Anterior cingulate cortex (tissue), 58 donors: ENCODE measurements at places on chromosomes 2 and 18.
A peak's percentile ranks its signal among the peaks of the same experiment; 100 is the strongest.

DNA sequence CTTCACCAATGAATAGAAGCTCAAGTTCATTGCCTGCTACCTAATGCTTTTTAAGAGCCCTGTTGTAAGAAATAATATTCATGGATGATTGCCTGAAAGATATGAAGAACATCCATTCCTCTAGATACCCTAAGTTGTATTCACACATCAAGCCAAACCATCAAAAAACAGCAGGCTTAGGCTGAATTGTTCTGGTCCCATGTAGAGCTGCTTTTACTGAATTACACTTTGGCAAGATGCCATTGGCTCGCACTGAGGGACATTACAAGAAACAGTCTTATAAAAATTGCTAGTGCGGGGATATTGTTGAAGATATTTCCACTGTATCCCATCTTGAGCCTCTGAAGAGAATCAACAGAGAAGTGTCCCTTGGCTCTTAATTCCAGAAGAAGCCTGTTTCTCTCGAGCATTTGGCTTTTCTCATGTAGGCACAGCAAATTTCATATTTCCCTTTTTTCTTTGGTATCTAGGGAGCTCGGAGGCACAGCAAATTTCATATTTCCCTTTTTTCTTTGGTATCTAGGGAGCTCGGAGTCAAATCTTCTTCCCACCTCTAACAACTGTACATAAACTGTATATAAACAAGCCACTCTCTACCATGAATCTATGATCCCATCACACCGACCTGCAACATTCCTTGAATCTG lies 107.5 kb downstream of the COLEC12 start:
- no peak for DNase-seq

DNA sequence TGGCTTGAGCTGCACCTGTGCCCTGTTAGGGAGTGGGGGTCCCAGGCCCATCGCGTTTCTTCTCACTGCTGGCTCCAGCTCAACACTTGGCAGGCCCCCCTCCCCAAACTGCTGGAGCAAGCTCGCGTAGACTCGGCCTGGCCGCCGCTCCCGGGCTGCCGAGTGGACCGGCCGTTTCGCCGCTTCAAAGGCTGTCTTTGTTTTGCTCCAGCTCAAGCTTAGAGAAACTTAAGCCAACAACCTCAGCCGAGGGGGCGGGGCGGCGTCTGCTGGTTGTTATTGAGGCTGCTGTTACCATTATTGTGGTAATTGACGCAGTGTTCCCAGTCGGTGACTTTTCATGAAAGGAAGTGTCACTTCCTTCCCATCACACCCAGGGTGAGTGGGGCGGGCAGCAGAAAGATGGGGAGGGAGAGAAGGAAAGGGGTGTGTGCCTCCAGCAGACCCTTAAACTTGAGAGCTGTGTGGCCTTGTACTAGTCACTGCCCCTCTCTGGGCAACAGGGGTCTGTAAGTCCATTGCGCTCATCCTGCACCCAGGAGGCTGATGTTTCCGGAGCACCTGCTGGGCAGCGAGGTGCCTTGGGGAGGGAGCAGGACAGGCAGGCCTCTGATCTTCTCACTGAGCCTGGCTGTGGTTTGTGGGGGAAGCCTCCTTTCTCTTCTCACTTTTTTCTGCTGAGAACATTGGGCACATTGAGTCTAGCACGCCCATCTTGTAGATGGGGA lies 2.1 kb downstream of the ARID5A start:
- peak; percentile 37 for DNase-seq

DNA sequence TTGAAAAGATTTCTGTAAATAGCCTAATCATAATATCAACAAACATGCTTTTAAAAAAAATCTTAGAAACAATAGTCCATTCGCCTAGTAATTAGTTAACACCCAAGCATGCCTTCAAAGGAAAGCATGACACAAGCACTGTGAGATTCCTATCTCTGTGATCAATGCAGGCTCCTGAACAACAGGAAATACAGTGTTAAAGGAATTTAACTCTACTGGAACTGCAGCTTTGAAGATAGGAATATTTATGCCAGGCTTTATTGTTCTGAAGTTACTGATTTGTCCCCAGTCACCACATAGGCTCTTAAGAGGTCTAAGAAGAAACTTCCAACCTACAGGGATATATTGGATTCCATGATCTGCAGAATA lies 15.4 kb upstream of the FAM124B start:
- no peak for DNase-seq

DNA sequence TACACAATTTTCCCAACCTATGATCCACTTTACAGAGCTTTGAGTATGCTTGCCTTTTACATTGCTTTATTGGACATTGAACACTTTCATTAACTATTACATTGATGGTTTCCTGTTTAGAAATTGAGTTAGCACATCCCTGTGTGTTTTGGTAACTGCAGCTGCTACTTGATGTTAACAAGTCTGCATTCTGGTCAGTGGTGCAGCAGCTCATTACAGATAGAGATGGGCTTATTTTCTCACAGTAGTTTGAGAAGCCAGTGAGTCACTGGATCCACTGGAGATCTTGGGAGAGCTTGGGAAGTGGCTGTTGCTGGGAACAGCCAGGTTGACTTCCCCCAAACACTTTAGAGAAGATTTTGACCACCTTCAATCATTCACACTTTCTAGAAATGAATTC lies 150.5 kb downstream of the ARHGAP15 start:
- DNase-seq, result no peak

- DNase-seq, result no peak
Measured at GRCh38 chr2:158742536-158742935, 52.6 kb upstream of the DAPL1 start.

GRCh38 chr2:33071591-33071990 lies 124.8 kb downstream of the LTBP1 start:
- no peak for DNase-seq

- no peak for DNase-seq
Measured at GRCh38 chr2:26273501-26273900, 28.8 kb downstream of the HADHB start.

DNA sequence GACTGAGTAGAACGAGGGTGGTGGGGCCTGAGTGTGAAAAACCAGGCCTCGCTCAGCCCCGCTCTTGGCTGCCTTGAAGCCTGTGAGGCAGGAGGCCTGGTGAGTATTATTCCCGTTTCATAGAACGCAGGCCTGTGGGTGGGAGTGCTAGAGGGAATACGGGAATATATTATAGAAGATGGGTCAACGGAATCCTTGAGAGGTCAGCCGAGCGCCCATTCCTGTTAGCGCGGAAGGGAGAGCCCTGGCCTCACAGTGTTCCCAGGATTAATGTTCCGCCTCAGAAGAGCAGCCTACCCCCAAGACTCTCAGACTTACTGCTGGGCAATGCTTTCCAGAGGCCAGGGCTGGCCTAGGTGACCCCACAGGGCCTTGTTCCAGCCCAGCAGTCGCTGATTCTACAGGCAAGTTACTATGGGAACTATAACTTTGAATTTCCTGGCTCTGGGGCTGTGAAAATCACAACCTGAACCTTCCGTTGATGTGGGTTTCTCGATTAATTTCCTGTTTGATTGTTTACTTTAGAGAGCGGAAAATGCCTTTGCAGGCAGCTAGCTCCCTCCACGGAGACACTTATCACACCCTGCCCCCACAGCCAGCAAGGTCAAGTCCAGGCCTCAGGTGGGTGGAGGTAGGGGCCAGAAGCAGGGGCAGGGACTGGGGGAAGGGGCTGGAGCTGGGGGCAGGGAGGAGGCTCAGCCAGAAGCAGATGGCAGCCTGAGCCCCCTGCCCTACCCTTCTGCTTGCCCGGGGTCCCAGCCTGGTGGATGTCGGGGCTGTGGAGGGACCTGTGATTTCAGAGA lies 108.3 kb downstream of the SMAD7 start:
- DNase-seq, result no peak
